ENCODE measurements at places on chromosomes 7 and 10.

- DNase-seq: no peak
Measured at GRCh38 chr7:88165697-88166096, 54.1 kb downstream of the SRI start.

GRCh38 chr7:21355406-21355874, 72.4 kb upstream of the SP4 start:
- no peak for DNase-seq

DNA sequence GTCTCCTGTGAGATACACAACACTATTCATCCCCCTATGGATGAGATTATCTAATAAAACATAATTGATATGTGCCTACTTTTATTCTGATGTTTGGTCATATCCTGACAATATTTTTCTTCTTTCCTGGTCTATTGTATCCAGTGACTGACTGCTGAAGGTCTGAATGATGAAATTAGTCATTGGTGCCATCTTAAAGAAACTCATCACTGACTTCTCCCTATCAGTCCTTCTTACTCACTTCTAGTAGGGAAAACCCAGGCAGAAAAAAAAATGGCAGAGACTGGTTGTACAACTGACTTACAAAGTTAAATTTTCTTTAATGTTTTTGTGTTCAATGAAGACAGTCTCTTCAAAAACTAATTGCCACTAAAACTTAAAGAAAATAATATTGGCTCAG, 377.4 kb downstream of the HTR7 start:
- DNase-seq: no peak

GRCh38 chr10:44792119-44792775, 118.9 kb upstream of the TMEM72 start:
- no peak for DNase-seq

- no peak for DNase-seq
Measured at GRCh38 chr10:112471878-112472487, 25.0 kb downstream of the VTI1A start.

- no peak for DNase-seq
Measured at GRCh38 chr10:50426485-50426884, 175.2 kb upstream of the ASAH2 start.

DNA sequence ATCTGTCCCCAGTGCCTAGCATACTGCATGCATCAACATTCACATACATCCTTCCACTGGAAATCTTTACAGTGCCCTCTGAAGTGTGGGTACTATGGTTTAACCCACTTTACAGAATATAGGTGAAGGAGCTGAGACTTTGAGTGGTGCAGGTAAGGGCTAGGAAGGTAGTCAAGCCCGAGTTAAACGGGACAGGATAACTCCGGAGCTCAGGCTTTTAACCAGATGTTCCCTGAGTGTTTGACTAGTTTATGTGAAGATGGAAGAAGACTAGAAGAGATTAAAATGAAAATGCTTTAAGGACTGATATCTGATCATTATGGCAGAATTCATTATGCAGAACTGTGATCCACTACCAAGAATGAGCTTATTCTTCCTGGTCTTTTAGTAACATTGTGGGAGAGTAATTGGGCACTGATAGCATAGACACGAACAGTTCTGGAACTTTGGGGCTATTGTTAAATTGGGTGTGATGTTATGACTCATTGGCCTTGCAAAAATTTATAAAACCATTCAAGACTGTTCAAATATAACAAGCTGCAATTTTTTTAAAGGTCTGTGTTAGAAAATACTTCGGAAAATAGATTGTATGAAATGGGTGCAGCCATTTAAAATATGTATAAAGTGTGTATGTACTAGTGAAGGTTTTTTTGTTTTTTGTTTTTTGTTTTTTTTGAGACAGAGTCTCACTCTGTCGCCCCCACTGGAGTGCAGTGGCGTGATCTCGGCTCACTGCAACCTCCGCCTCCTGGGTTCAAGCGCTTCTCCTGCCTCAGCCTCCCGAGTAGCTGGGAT, 4.4 kb downstream of the CUL1 start:
- DNase-seq: no peak

- no peak for DNase-seq
Measured at GRCh38 chr7:46129831-46130230, 208.8 kb upstream of the IGFBP3 start.

DNA sequence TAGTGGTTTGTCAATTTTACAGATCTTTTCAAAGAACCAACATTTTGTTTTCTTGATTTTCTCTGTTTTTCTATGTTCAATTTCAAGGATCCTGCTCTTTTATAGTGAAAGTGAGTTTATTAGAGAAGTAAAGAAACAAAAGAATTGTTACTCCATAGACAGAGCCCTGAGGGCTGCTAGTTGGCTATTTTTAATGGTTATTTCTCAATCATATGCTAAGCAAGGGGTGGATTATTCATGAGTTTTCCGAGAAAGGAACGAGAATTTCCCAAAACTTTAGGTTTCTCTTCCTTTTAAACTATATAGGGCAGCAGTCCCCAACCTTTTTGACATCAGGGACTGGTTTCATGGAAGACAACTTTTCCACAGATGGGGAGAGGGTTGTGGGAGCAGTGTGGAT, 165.0 kb downstream of the CCSER2 start:
- DNase-seq: no peak

- DNase-seq: no peak
Measured at GRCh38 chr10:24279166-24279565, 70.2 kb downstream of the KIAA1217 start.

DNA sequence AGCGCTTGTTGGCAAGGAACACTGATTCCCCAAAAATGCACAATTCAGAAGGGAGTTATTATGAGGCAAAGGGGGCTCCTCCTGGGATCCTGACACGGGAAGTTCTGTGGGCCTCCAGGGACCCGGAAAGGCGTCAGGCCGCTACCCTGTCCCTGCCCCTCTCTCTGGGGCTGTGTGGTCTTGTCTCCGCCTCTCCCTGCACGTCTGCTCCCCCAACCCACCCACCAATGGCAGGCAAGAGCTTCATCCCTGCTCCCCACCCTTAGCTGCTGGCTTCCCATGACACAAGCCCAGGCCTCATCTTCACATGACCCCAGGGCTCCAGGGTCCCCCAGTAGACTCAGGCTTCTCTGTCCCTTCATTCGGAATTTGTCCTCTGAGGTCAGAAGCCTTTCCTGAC, 31.0 kb upstream of the ADRB1 start:
- DNase-seq: no peak

DNA sequence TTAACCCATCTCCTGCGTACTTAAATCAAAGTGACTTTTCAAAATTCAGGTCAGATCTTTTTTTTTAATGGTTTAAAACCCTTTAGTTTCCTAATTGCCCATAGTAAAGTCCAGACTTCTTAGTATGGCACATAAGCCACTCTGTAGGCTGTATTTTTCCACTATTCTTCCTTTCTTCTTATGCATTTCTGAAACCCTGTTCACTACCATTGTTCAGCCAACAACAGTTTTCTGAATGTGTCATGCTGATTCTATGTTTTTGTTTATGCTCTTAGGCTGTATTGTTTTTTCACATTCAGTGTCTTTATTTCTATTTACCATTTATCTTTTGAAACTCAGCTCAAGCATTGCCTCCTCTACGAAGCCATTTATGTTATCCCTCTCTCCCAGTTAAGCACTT, 26.7 kb downstream of the CCSER2 start:
- no peak for DNase-seq

Measured in RWPE2 (cell line).